Activated T-cell treated with anti-CD3 and anti-CD28 coated beads, Interleukin-2, amount 50 U/mL, for 72 hours (primary cell): ENCODE measurements at places on chromosomes 1 and 21.

GRCh38 chr1:99326215-99326949, 62.1 kb downstream of the PLPPR4 start:
- no peaks in the 10 kb centered on the region for H3K27me3 ChIP-seq
- H3K4me1 ChIP-seq: no peaks in the 10 kb centered on the region
- H3K36me3 ChIP-seq: no peaks in the 10 kb centered on the region
- DNase-seq: no peak

- peaks cover 8% of the 10 kb centered on the region for H3K36me3 ChIP-seq
- DNase-seq: no peak
- peaks cover 40% of the 10 kb centered on the region for H3K4me1 ChIP-seq
- H3K27me3 ChIP-seq: no peaks in the 10 kb centered on the region
- H3K27ac ChIP-seq: no peak overlapping the region
- H3K4me3 ChIP-seq: peak overlapping the region; percentile 11
Measured at GRCh38 chr1:231340328-231341013, 2.4 kb downstream of the SPRTN start.

- no peaks in the 10 kb centered on the region for H3K27me3 ChIP-seq
- H3K4me1 ChIP-seq: no peaks in the 10 kb centered on the region
- H3K27ac ChIP-seq: no peak overlapping the region
- DNase-seq: no peak
Measured at GRCh38 chr1:206873603-206874188, 8.3 kb downstream of the IL20 start.

DNA sequence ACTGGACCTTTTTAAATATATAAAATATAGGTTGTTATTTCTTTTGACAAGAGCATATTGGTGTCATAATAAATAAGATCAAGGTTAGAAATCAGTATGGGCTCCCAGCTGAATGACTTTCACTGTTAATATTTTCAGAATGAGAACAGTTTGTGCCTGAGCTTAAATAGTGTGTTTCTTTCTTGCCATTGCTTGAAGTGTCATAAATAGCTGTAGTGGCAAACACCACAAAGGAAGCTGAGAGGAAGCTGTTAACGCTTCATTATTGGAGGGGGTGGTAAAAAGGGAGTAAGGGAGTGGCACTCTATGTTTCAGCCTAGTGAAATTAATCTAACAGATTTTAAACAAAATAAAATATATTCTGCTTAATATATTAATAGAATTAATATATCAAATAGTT, 1089.8 kb upstream of the NCAM2 start:
- no peaks in the 10 kb centered on the region for H3K27me3 ChIP-seq
- no peaks in the 10 kb centered on the region for H3K36me3 ChIP-seq
- DNase-seq: no peak
- no peak overlapping the region for H3K27ac ChIP-seq
- H3K4me1 ChIP-seq: no peaks in the 10 kb centered on the region

DNA sequence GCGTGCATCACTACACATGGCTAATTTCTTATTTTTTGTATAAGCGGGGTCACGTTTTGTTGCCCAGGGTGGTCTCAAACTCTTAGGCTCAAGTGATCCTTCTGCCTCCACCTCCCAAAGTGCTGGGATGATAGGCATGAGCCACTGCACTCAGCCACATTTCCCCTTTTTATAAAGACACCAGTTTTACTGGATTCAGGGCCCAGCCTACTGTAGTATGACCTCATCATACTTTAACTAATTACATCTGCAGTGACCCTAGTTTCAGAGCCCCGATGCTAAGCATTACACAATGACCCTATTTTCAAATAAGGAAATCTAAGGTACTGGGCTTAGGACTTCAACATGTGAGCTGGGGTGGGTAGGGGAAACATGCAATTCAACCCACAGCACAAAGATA, 31.8 kb upstream of the ENAH start:
- DNase-seq: no peak
- H3K27ac ChIP-seq: no peak overlapping the region
- no peaks in the 10 kb centered on the region for H3K36me3 ChIP-seq
- peaks cover 7% of the 10 kb centered on the region for H3K27me3 ChIP-seq

- no peak for DNase-seq
- H3K27me3 ChIP-seq: no peaks in the 10 kb centered on the region
- H3K27ac ChIP-seq: no peak overlapping the region
- peaks cover under 1% of the 10 kb centered on the region for H3K36me3 ChIP-seq
- no peak overlapping the region for H3K4me3 ChIP-seq
Measured at GRCh38 chr21:42570362-42570761, 56.7 kb downstream of the SLC37A1 start.

DNA sequence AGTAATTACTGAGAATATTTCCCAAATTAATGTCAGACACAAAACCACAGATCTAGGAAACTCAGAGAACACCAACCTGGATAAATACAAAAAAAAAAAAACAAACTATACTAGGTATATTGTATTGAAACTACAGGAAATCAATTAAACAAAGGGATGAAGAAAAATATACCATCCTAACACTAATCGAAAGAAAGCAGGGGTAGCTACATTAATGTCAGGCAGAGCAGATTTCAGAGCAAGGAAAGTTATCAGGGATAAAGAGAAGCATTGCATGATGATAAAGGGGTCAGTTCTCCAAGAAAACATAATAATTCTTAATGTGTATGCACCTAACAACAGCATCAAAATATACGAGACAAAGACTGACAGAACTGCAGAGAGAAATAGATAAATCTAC, 89.9 kb downstream of the TOMM20 start:
- DNase-seq: no peak
- no peak overlapping the region for H3K27ac ChIP-seq
- H3K4me1 ChIP-seq: peaks cover 23% of the 10 kb centered on the region
